ENCODE measurements at places on chromosomes 7 and 10. TPM values are rescaled to one million over a fixed set of nuclear protein-coding genes. Genes with fewer than 3 reads are reported as not detected.

DNA sequence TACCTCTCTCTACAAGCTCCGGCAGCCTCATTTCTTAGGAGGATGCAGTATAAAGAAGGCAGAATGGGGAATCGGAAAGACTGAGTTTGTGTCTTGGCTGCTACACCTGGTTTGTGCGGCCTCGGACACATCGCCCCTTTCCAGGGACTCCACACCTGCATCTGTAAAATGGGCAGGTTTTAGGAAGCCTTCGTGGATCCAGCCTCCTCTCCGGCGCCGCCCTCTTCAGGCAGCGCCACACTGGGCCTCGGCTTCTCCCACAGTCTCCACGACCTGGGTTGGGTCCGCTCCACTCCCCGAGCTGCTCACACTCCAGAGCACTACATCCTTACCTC lies 341 bp downstream of the GOT1 start:
- no peak for DNase-seq

GRCh38 chr10:102718220-102718619 lies 3.8 kb downstream of the SFXN2 start:
- peak; percentile 78 for DNase-seq

GRCh38 chr7:43391518-43391917 lies 191.4 kb upstream of the STK17A start:
- no peak for DNase-seq

DNA sequence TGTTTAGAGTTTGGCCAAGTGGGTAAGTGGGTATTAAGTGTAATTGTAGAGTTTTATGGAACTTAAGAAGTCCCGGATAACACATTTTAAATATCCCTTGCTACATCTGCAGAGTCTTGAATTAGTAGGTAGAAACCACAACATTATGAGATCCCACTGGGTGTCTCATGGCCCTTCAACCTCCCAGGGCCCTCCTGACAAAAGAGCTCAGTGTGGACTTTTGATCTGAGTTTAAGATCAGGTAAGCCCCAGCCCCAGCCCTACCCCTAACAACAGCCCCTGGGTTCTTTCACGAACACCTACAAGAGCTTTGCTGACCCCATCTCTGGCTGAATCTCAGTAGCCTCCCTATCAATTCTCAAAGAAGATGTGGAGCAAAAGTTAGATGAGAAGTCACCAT lies 65.4 kb upstream of the STK17A start:
- DNase-seq, result no peak

DNA sequence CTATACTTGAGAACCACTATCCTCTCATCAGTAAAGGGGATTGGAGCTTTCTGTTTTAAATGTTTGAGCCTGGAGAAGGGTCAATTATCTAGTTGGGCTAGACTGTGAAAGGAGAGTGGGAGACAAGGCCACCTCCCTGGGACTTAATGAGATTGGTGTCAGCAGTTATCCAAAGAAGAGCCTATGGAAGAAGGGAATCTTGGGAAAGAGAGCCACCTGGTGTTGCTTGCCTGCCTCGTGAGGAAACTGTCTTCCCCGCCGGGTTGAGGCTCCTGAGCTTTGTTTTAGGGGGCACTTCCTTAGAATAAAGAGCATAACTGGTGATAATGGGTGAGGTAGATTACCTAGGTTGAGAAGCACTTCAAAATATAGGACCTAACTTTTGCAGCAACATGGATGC lies 32.0 kb upstream of the ABCB4 start:
- DNase-seq, result no peak

Gene MRLN
- polyA plus RNA-seq, result 0.94 TPM

Gene GTF2IRD1
- polyA plus RNA-seq, result 56.0 TPM

Gene AKR1C4
- polyA plus RNA-seq, result not detected

Gene SLC26A5
- polyA plus RNA-seq, result 0.81 TPM

Measured in renal pelvis (tissue), 12 donors.